ENCODE measurements at places on chromosomes 7 and 10.

DNA sequence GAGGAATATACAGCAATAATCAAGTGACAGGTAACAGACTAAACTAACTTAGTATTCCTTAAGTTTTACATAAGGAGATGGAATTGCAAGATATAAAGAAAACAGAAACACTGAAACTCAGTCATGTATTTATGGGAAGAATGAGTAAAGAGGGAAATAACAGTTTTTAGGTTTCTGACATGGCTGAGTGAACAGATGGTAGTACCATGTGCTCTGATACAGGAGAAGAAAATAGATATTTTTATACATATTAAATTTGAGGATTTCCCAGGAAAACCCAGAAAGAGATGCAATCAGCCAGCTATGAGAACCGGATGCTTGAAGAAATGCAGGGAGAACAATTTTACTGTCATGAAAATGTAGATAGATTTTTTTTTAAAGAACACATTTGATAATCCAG is 669.5 kb upstream of the GRM3 start:
- no peak for DNase-seq

GRCh38 chr10:73889014-73889413 is 14.7 kb upstream of the CAMK2G start:
- DNase-seq, result no peak

GRCh38 chr7:124310934-124311390 is 278.1 kb upstream of the TMEM229A start:
- DNase-seq, result no peak

GRCh38 chr10:50561266-50561665 is 62.5 kb downstream of the SGMS1 start:
- no peak for DNase-seq

DNA sequence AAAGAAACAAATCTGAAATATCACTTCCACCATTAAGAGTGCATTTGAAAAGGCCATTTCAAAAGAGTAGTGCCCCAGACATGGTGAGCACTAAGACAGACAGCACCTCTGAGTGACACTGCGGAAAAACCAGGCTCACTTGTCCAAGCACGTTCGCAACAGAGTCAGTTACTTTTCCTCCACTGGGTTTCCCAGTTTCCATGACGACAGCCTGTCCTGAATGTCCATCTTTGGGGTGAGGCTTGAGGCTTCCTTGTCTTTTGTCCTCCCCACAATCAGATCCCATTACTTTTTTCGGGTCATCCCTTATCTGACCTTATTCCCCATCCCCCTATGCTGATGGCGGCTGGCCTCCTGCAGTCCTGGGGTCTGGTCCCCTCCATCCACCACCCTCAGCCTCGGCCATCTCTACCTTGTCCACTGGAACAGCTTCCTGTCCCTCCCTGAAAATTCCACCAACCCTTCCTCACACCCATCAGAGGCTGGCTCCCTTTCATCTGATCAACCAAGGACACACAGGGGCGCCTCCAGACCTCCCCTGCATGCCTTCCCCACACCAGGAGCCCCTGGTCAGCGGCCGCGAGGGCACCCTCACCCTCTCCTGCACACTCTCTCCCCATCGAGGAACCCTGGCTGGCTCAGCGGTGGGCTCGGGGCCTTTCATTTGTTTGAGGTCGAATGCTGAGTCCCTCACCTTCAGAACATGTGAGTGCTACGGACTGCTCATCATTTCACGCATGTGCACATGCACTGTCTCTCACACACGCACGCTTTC is 363.6 kb downstream of the DNAJB6 start:
- DNase-seq, result peak; percentile 42

DNA sequence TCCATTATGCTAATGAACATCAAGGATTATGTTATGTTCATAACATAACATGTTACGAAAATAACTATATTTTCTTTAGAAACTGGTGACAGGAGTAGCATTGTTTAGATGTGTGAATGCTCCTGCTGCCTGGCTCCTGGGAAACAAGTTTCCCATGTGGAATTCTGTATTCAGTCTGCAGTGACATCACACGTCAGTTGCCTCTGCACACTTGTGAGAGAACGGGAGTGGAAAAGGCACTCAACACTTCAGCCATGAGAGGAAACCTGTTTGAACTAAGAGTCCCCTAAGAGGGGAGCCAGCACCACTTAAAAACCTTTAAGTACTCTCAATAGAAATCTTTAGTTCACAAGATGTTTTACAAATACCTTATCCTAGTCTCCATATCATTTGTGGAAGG is 140.3 kb upstream of the FAM20C start:
- no peak for DNase-seq

GRCh38 chr10:33046792-33047191 is 88.8 kb upstream of the ITGB1 start:
- DNase-seq, result no peak

GRCh38 chr7:135088566-135088965 is 59.3 kb upstream of the TMEM140 start:
- no peak for DNase-seq

- no peak for DNase-seq
Measured at GRCh38 chr10:102702742-102703141, 11.5 kb downstream of the ARL3 start.

GRCh38 chr7:30984359-30985107 is 20.8 kb downstream of the GHRHR start:
- DNase-seq, result no peak

Measured in type B pancreatic cell (in vitro differentiated cells).